ENCODE measurements at places on chromosomes 7 and 10.

DNA sequence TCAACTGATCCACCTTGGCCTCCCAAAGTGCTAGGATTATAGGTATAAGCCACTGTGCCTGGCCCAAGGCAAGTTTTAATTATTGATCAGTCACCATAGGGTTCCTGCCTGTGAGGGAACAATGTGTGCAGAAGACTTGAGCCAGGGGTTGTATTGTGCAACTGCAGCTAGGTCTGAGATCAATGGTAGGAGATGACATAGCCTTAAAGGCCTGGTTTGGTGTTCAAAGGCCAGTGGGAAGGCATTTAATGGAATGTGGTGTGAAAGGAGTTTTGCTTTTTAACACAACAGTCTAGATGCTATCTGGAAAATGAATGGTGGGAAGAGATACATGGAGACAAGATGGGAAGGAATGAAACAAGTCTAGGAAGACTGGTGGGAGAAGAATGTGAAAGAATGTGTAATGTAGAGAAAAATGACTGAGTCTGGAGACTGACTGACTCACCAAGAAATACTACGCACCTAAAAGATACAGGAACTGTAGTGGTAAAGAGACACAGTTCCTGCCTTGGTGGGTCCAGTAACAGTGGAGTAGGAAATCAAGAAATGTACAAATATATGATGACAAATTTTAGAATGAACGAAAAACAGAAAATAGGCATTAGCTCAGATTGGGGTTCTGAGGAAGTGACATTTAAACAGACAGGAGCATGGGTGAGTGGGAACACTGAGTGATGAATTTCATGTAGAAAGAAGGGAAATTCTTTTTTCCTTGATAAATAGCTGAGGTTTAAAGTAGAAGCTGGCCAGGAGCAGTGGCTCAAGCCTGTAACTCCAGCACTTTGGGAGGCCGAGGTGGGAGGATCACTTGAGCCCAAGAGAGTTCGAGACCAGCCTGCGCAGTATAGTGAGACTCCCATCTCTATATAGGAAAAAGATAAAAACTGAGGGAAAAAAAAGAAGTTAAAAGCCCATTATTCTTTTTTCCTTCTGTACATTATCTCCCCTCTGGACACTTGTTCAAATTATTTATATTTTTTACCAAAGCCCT lies 9.4 kb downstream of the HNRNPF start:
- no peak for DNase-seq

DNA sequence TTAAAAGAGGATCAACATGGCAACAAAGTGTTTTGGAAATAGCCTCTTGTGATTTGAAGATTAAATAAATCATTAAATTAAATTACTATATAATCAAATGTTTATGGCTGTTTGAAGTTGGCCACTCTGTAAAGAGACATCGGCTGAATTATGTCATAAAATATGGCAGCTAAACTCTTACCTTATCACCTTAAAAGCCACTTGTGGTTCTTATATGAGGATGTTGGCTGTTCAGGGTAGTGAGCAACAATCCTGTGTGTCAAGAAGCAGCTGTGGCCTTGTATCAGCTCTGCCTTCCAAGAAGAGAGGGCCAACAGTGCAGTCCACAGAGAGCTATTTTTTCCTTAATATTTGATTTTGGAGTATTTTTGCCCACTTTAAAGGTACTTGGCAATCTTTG lies 113.4 kb upstream of the CDK6 start:
- DNase-seq: no peak

GRCh38 chr7:53001221-53001620 lies 34.2 kb upstream of the POM121L12 start:
- no peak for DNase-seq

GRCh38 chr7:142112086-142112485 lies 568 bp downstream of the MGAM2 start:
- DNase-seq: no peak

DNA sequence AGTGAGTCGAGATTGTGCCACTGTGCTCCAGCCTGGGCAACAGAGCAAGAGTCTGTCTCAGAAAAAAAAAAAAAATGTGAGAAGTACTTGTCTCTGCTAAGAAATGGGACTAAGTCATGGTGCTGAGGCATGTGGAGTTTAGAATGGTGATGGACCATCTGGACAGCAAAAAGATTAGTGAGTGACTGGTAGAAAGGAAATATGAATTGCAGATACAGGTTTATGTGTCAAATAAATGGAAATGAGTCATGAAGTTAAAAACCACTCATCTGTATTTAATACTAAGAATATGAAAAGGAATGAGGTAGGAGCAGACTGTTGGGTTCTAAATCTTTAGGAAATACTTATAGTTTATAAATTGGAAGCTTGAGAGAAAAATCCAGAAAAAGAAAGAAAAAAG lies 625.7 kb upstream of the ANKRD30A start:
- DNase-seq: no peak

DNA sequence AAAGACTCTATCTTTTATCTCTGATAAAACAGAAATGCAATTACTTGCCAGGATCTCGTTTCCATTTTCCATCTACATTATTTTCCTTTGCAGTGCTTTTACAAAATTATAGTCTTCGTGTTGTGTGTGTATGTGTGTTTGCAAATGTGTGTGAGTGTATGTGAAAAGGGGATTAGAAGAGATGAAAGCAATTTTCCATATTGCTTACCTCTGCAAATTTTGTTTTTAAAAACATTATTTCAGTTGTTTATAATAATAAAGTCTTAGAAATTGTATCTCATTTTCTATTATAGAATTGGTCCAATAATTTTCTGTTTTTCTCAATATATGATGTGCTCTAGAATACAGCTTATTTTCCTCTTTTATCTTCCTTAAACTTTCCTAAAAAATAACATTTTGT lies 421.3 kb upstream of the ANKRD30A start:
- DNase-seq: no peak

- DNase-seq: no peak
These were observed 121.6 kb downstream of the EGFR start for GRCh38 chr7:55140221-55140940.

- DNase-seq: no peak
These were observed 91.0 kb upstream of the FAM20C start for GRCh38 chr7:101146-102046.

GRCh38 chr10:13734151-13734550 lies 147.4 kb downstream of the PRPF18 start:
- DNase-seq: no peak

DNA sequence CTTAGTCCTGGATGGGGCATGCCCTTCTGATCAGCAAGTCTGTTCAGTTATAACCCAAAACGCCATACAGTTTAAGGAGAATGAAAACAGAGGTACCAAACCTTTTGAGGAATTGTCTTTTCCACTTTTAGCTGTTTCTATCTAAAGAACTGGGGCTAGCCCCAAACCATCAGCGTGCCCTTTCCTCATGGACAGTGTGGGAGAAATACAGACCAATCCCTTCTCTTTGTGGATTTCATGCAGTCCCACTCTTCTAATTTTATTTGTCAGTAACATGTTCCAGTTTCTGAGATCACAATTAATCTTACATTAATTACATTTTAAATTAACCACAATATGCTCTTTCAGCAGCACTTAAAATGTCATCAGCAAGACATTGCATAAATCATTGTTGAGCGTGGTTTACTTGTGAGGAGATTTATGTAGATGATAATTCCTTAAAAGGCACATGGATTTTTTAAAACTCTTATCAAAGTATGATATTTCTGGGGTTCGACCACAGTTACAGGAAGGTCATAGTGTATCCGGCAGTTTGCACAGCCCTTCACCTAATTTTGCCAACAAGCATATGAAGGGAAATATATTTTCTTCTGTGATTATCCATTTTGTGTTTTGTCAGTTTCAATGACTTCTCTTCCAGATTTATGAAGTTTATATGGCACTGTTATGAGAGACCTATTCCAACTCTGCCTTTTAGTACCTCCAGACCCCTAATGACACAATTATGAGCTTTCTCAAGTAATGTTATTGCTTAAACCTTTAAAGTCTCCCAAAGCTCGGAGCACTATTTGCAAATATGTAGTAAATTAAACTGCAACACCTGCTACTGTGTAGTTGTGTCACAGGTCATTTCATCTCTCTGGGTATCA lies 868.4 kb upstream of the C7orf33 start:
- no peak for DNase-seq

DNA sequence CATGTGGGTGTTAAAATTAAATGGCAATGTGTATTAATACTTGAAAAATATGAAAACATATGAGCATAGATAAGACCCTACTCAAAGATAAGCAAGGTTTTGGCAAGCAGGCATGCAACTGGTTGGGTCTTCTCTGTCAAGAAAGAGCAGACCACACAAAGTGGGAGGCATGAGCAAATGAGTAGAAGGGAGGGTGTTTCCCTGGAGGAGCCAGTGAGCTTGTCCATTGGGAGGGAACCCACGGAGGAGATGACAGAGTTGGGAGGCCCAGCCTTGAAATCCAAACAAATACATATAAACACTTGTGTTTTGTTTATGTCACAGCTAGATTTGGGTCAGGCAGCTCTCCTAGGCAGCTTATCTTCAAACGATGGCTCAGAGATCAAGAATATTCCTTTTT lies 134.5 kb upstream of the CXCL12 start:
- DNase-seq: no peak

DNA sequence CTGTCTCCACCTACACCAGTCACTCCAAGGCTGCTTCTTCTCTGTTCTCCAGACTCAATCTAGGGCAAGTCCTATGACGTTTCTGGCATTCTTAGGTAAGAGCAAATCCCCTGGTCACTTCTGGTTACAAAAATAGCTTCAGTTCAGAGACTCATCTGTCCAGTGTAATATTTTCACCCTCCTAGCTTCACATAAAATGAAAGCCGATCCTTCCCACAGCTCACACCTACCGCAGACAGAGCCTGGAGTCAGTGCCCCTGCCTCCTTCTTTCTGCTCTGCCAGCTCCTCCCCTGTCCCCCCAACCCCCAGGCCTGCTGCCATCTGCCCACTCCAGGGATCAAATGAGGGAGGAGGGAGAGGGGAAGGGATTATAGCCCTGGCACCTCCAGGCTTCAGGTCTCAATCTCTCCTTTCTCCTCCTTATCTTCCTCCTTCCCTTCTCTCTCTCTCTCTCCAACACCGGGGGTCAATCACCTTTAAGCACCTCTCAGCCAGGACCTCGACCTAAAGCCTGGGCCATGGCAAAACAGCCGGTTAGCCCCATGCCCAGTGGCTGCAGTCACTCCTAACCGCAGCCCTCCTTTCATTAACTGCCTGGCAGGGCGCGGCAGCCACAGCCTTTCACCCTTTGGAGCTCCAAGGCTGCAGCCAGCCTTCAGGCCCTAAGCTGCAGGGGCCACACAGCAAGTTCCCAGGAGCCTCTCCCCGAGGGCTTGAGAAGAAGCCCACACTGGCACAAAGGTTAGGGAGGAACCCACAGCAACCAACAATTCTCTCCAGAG lies 292.6 kb upstream of the MGMT start:
- no peak for DNase-seq

- no peak for DNase-seq
These were observed 447.0 kb downstream of the ETV1 start for GRCh38 chr7:13542451-13542850.

GRCh38 chr7:34016876-34017275 lies 111.5 kb downstream of the BMPER start:
- DNase-seq: no peak

GRCh38 chr10:69801094-69801433 lies 642 bp upstream of the COL13A1 start:
- DNase-seq: no peak

DNA sequence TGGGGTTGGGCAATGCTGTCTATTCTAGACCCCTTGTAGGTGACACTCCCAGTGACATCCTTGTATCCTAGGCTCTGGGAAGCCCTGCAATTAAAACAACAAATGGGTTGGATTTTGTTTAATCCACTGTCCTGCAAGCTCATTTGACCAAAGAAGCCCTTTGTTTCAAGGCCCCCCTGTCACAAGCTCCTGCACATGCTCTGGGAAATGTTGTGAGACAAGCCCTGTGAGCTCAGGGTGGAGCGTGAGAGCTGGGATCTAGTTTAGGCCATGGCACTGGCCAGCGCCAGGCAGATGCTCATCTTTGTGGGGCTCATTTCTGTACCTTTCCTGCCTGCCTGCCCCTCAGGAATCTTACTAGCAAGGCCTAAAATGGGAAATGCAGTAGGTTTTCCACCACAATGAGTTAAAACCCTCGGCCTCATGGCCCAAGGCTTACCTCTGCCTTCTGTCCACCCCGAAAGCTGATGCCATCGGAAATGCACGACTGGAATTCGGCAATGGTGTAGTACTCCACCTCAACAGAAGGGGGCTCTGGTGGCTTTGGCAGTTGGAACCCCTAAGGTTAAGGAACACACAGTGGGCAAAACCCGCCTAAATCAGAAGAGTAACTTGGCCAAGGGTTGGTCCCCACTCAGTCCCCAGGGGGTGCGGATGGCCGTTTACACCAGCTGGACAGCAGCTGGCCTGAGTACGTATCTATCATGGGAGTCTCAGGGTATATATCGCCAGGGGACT lies 112.0 kb downstream of the NEURL1 start:
- DNase-seq: peak; percentile 42

- DNase-seq: no peak
These were observed 38.9 kb downstream of the CCNY start for GRCh38 chr10:35375091-35375765.

GRCh38 chr10:132094581-132095234 lies 29.0 kb downstream of the JAKMIP3 start:
- DNase-seq: no peak

DNA sequence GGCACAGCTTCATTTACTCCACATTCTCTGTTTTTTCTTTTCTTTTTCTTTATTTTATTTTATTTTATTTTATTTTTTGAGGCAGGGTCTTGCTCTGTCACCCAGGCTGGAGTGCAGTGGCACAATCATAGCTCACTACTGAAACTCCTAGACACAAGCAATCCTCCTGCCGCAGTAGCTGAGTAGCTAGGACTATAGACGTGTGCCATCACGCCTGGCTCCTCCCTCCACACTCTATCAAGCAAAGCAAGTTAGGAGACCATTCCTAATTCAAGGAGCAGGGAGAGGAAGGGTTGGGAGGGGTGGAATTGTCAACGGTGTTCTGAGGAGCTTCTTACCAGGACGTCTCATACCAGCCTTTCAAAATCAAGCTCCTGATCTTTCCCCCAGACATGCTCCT lies 52.4 kb downstream of the OAT start:
- no peak for DNase-seq

GRCh38 chr7:78496096-78496630 lies 697.6 kb downstream of the PHTF2 start:
- no peak for DNase-seq

DNA sequence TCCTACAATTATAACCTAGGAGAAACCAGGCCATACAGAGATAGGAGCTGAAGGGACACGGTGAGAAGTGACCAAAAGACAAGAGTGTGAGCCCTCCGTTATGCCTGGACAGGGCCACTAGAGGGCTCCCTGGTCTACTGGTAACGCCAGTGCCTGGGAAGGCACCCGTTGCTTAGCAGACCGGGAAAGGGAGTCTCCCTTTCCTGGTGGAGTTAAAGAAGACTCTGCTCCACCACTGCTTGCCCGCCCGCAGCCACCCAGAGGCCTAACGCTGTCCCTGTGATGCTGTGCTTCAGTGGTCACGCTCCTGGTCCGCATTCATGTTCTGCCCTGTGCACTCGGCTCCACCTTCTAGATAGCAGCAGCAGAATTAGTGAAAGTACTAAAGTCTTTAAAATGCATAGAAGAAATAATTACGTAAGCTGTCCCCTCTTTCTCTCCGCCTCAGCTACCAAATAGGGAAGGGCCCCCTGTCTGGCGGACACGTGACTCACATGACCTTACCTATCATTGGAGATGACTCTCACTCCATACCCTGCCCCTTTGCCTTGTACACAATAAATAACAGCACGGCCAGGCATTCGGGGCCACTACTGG lies 34.8 kb downstream of the GRID2IP start:
- peak; percentile 45 for DNase-seq

GRCh38 chr10:26464632-26465280 lies 26.6 kb downstream of the APBB1IP start:
- no peak for DNase-seq
